IMR-90 (cell line): ENCODE measurements at places on chromosomes 16 and 17.
A peak's percentile ranks its signal among the peaks of the same experiment; 100 is the strongest.

- no peaks in the 10 kb centered on the region for H3K27me3 ChIP-seq
- H3K4me3 ChIP-seq = no peak overlapping the region
- H3K4me1 ChIP-seq = peaks cover 9% of the 10 kb centered on the region
- H3K27ac ChIP-seq = no peak overlapping the region
- peaks cover 46% of the 10 kb centered on the region for H3K36me3 ChIP-seq
Measured at GRCh38 chr16:3118204-3118790, 5.9 kb downstream of the ZNF205 start.

- peak overlapping the region; percentile 75 for H3K27ac ChIP-seq
- no peak overlapping the region for H3K4me3 ChIP-seq
- H3K36me3 ChIP-seq = peaks cover 3% of the 10 kb centered on the region; the same call in 1 of the 2 replicates
Measured at GRCh38 chr17:34252444-34253138, 2.5 kb upstream of the CCL2 start.

DNA sequence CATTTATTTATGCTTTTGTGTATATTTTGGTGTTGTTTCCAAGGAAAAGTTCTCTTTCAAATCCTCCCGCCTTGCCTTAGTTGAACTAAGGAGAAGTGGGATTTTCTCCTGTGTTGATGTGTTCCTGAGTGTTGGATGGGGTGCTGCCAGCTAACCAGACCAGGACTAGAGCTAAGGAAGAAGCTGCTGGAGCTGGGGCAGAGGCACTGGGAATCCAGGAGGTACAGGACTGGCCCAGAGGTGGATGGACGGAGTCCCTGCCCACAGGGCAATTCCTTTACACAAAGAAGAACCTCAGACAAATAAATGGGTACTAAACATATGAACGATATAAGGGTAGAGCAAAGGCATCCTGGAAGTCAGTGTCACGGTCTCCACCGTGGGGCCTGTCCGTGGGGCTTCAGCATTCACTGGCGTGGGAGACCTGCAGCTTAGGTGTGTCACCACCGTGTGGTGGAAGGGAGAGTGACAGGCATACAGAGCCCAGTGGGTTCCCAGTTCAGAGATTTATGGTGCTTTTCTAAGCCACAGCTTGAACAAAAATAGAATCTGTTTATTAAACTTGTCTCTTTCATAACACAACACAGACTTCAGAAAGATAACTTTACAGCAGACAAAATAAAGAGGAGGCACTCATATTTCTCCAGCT, 270.7 kb downstream of the NTN1 start:
- no peaks in the 10 kb centered on the region for H3K27me3 ChIP-seq
- DNase-seq = peak; percentile 25
- H3K4me3 ChIP-seq = no peak overlapping the region

DNA sequence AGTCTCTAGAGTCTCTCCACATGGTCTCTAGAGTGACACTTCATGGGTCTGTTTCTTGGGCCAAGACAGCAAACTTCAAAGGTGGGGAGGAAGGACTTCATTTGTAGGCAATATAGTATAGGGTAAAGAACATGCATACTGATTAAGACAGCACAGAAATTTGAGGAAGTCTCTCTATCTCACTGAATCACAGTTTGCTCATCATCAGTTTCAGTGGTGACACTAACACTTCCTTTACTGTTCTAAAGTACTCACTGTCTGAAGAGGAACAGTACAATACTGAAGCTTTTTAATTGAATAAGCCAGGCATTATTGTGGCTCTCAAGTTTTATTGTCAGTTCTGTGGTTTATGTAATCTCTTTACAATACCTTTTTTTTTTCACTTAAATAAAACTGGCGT, 656.4 kb upstream of the CDH8 start:
- no peak overlapping the region for H3K4me3 ChIP-seq
- no peak for DNase-seq
- no peaks in the 10 kb centered on the region for H3K36me3 ChIP-seq
- H3K27ac ChIP-seq = no peak overlapping the region
- H3K4me1 ChIP-seq = no peaks in the 10 kb centered on the region
- H3K27me3 ChIP-seq = no peaks in the 10 kb centered on the region

- DNase-seq = no peak
- H3K27me3 ChIP-seq = peaks cover 50% of the 10 kb centered on the region
- no peak overlapping the region for H3K4me3 ChIP-seq
- no peak overlapping the region for H3K27ac ChIP-seq
- H3K4me1 ChIP-seq = no peaks in the 10 kb centered on the region
Measured at GRCh38 chr16:1900452-1900774, 17.8 kb downstream of the HS3ST6 start.

- no peaks in the 10 kb centered on the region for H3K27me3 ChIP-seq
- H3K4me1 ChIP-seq = no peaks in the 10 kb centered on the region
- H3K4me3 ChIP-seq = no peak overlapping the region
- peaks cover 55% of the 10 kb centered on the region for H3K36me3 ChIP-seq
- DNase-seq = peak; percentile 53
Measured at GRCh38 chr17:41982026-41982760, 15.6 kb downstream of the CNP start.

DNA sequence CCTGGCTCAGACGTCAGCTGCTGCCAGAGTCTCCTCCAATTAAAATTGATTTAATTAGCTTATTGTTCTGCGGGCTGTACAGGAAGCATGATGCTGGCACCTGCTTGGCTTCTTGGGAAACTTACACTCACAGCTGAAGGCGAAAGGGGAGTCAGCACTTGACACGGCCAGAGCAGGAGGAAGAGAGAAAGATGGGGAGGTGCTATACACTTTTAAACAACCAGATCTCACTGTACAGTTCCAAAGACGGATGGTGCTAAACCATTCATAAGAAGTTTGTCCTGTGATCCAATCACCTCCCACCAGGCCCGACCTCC, 1.4 kb upstream of the PRDM7 start:
- DNase-seq = no peak
- H3K4me3 ChIP-seq = no peak overlapping the region
- peaks cover 4% of the 10 kb centered on the region; the same call in 1 of the 2 replicates for H3K4me1 ChIP-seq
- no peaks in the 10 kb centered on the region for H3K36me3 ChIP-seq
- peaks cover 9% of the 10 kb centered on the region for H3K27me3 ChIP-seq
